ENCODE measurements at places on chromosomes 2 and 18.

DNA sequence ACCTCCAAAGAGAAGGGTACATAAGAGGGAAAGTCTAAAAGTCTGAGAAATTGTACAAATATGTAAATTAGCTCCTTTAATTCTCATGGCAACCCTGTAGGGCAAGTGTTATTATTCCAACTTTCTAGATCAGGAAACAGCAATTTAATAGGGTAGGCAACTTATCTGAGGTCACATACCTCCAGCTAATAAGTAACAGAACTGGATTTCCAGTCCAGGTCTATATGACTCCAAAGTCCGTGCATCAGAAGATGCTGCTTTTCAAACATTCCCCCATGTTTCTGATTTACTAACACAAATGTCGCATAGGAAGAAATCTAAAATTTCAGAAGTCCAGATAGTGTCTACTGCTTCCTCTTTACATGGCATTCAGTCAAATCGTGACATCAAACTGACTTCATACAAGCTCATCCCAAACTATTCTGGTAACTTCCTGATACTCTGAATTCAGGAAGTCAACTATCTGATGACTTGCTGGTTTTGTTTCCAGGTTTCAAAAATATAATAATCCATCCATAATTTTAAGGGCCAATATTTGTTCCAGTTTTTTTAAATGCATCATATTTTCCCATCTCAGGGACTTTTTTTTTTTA lies 419.3 kb upstream of the ACVR2A start:
- DNase-seq = no peak

DNA sequence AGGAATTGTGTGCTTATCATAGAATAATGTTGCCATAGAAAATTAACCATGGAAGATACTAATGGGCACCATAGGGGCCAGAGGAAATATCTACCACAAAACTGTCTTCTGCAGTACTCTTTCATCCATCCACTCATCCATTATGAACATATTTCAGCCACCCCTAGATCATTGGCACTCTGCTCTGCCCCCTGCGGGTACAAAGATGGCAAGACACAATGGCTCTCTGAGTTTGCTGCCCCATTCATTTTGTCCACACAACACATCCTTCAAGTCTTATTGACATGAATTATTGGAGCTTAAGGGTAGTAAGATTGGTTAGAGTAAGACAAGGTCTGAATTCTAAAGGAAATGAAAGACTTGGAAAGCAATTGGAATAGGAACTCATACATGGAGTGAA lies 1224.7 kb upstream of the CELF4 start:
- no peak for DNase-seq

DNA sequence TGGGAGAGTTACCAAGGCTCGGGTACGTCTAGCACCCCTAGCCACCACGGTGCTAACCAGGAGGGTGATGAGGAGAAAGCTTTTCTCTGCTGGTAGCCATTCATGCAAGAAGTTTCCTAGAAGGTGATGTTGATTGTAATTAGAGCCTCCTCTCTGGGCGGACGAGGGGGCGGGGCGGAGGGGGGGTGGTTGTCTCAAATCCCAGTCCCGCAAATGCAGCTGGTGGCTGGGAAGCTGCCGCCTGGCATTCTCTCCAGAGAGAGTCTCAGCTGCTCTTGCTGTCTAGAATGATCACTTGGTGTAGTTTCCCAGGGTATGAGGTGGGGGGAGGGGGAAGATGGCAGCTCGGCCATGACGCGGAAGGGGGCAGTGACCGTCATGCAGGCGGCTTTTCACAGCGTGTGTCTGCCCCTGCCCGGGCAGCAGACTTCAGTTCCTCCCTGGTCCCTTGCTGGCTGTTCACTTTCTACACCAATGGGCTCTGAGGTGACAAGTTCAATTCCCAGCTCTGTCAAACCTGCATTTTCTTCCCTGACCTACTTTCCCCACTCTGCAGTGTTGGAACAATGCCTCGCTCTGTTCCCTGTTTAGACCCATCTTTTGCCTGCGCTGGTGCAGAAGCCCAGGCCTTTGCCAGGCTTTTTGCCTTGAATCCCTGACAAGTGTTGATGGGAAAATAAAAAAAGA lies 61.5 kb upstream of the KLF7 start:
- DNase-seq = no peak

DNA sequence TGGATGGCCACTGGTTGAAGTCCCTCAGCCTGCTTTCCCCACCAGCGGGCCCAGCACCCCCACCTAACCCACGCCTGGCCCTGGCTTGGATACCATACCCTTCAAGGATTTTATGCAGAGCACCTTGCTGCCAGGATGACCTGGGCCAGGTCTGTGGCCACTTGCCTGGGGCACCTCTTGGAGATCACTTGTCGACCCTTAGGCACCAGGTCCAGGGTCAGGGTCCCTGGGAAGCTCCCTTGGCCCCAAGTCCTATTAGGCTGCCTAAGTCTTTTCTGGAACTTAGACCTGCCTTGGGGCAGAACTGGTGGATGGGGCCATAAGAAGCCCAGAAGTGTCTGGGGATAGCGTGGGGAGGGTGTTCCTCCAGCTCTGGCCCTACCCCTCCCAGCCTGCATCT lies 39.1 kb downstream of the FOSL2 start:
- DNase-seq = no peak

DNA sequence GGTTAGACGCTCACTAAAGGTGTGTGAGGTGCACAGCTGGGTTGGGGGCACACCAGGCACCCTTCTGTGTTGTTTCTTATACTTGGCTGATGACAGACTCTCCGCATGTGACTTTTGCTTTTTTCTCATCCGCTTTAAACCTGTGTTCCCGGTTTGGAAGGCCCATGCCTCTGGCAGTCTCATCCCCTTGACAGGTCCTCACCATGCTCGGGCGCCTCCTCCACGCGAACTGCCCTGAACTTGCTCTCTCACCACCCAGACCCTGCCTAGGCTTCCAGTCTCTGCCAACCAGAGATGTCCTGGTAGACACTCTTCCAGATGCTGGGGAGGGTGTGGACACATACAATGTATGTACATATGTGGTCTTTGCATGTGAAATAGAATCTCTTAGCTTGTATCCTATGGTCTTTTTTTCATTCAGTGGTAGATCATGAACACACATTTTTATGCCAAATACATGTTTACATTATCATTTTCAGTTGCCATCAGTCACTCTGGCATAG lies 79.8 kb downstream of the LIMS1 start:
- no peak for DNase-seq

DNA sequence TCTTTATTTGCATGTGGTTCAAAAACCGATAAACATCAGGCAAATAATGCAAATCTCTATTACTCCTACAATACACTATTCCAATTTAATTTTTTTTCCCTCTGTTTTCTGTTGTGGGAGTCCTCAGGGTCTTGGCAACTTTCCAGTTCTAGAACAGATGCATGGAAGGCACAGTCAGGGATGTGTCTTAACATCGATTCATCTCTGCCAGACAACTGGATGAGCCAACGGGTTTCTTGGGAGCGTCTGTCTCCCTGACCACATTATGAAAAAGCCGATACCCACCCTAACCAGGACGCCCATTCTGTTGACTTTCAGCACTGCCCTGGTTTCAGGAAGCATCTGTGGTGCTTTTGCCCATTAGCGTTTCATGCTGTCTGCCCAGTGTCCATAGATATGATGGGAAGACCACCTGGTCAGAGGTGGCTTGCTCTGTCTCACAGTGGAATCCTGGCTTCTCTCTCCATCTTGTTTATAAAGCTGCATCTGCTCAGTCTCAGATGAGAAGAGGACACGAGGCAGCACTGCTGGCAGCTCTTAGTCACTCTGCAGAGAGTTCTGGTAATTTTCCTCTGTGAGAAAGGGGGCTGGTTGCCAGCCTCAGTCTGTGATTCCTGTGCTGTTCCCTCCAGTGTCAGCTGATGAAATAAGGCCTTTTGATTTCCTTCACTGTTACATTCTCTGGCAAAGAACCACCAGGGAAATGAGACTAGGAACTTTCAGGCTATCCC lies 57.9 kb upstream of the KCNE4 start:
- DNase-seq = no peak

DNA sequence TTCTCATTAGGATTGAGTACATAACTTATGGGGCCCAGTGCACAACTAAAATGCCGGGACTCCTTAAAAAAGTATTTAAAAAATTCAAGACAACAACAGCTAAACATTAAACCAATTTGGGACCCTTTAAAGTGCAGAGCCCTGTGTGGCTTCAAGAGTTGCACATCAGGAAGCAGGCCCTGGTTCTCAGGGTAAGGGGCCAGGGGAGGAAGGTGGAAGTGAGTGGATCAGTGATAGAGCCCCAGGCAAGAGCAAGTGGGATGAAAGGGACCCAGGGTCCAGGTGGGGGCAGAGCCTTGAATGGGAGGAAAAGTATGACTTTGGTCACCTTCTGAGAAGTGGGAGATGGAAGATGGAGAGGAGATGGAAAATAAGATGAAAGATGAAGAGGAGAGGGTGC lies 2.3 kb upstream of the FHOD3 start:
- DNase-seq = no peak

GRCh38 chr18:52334896-52335295 lies 5.1 kb upstream of the DCC start:
- DNase-seq = no peak

DNA sequence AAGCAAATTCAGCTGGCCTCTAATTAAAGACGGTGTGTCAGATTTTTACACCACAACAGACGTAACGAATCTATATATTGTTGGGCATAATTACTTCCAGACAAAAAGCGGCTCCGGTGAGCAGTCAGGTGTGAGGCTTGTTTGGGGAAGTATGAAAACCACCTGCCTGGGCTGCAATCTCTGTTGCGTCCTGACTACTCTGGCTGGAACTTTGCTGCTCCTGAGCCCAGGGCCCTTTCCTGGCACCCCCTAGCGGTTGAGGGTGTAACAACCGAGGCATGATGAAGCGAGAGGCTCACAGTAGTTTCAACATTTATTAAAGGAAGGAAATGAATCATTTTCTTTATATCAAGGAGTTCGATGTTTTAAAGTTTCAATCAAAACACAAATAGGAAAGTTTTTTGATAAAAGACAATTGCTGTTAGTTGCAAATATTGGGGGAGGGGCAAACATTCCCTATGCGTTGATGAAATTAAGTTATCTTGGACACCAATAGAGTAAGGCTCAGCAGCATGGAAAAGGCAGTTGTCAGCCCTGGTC lies 10.6 kb upstream of the ITGB6 start:
- DNase-seq = peak; percentile 34

DNA sequence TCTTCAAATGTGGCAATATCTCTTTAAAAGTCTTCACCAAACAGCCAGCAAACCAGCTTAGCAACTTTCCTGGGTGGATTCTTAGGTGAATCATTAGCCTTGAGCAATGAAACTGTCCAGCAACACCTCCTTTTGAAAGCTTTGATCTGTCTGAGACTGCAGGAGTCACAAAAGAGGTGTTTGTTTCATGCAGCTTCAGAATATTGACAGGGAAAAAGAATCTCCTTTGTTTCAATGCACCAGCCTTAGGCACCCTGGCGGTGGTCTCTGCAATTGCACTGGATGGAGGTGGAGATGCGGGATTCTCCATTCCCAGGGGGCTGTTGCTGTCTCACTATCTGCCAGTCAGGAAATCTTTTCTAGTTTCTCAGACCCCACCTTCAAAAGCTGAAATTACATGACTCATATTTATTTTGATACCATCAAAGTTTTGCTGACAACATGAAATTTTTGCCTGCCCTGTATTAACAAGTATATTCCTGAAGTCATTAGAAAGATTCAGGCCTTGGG lies 76.0 kb upstream of the DSG1 start:
- no peak for DNase-seq

DNA sequence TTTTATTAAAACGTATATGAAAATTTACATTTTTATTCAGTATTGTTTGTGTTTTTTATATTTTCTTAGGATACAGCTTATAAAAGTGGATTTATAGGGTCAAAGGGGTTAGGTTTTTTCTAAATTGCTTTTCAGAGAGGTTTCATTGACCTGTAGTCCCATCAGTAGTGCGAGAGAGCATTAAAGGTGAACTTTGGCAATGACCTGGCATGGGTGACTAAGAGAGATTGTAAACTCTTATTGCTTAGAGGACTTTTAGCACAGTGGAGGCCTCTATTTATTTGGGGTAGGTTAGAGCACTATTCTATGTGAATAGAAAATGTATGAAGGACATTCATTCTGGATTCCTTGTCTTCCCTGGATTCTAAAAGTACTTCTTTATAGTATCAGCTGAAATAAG lies 16.0 kb upstream of the TNP1 start:
- DNase-seq = no peak
